ENCODE measurements at places on chromosomes 11 and 22.

DNA sequence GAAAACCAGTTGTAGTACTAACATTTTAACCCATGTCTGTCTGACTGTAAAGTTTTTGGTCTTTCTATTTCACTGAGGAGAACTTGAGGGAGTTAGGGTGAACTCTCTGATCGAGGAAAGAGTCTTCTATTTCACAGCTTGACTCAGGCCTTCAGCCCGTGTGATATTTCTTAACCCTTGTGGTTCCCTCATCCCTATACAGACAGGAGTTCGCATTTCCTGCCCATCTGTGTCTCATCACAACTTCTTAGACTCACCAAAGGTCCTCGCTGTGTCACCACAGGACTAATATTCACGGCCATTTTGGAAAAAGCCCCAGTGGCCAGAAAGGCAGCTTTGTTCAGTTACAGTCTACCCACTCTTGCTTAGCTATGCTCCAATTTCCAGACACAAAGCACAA, 172.8 kb downstream of the FAM181B start:
- no peak for DNase-seq

DNA sequence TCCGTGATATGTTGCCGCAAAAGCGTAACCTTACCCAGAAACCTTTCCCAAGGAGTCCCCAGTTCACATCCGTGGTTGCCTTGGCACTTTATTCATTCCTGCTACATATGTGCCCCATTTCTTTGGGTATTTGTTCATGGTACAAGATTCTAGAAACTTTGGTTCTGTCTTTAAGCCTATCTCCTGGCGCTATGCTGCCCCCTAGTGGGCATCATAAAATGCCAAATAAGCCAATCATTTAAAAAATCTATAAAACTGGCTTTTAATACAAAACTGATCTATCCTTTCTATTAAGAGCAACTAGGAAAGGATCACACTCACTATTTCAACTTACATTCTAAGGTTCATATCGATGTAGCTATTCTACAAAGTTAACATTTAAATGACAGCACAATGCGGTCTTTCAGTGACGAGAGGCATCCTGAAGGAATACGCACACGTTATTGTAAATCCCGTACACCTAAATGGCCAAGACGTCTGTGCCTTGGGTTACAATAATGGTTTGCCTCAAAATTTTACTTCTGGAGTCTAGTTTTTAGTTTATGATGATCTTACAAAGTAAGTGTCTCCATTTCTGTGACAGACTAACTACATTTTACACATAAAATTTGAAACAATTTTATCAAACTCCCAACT, 16.2 kb downstream of the PIWIL3 start:
- DNase-seq: peak; percentile 68

GRCh38 chr11:95074792-95075563, 8.3 kb downstream of the SRSF8 start:
- DNase-seq: no peak

DNA sequence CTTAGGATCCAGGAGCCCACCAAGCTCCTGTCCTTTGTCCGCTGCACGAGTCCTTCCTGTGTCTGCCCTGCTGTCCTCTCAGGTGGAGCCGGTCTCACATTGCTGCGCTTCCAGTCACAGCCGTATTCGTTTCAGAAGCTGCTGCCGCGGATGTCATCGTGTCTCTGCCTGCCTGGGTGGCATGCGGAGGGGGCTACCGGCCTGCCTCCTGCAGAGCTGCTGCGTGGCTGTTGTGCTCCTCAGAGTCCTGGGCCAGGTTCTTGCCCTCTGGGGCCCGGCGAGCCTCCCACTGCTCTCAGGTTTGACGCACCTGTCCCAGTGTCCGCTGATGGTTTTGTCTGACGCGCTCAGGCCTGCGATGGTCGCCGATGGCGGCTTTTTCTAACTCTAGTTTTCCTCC, 254.2 kb downstream of the TBC1D22A start:
- no peak for DNase-seq

GRCh38 chr11:72493426-72494108, 59.2 kb upstream of the CLPB start:
- no peak for DNase-seq

- DNase-seq: peak; percentile 11
Measured at GRCh38 chr11:18203723-18204122, 31.1 kb downstream of the MRGPRX4 start.

- DNase-seq: no peak
Measured at GRCh38 chr11:131817687-131818188, 447.3 kb downstream of the NTM start.

- no peak for DNase-seq
Measured at GRCh38 chr11:64204080-64204440, 2.5 kb upstream of the FERMT3 start.

GRCh38 chr22:28116219-28116673, 197.2 kb upstream of the PITPNB start:
- no peak for DNase-seq

GRCh38 chr11:86179646-86180064, 64.9 kb upstream of the EED start:
- no peak for DNase-seq

GRCh38 chr22:42432020-42432596, at the start of gene NFAM1:
Gene NFAM1, minus strand, starts transcription at chr22:42432403. Its CDS starts 46 bp downstream, at chr22:42432357.
- no peak for DNase-seq

GRCh38 chr11:118885831-118886565, 2.3 kb downstream of the CXCR5 start:
- DNase-seq: no peak

DNA sequence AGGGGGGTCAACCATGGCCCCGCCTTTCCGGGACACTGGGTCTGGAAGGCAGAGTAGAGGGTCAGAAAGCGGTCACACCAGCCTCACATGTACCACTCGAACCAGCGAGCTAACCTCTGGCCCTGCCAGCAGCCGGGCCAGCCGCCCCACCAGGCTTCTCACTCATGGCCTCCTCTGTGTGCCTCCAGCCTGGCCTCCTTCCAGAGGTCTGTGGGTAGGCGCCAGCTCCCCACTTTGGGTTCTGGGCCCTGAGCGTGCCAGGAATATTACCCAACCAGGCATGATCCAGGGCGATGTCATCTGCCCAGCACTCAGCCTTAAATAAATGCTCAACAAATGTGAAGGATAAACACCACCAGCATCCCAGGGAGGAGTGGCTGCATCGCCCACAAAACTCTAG, 5.8 kb downstream of the SCUBE1 start:
- DNase-seq: no peak

- peak; percentile 74 for DNase-seq
Measured at GRCh38 chr11:44556735-44557409, 8.6 kb upstream of the CD82 start.

DNA sequence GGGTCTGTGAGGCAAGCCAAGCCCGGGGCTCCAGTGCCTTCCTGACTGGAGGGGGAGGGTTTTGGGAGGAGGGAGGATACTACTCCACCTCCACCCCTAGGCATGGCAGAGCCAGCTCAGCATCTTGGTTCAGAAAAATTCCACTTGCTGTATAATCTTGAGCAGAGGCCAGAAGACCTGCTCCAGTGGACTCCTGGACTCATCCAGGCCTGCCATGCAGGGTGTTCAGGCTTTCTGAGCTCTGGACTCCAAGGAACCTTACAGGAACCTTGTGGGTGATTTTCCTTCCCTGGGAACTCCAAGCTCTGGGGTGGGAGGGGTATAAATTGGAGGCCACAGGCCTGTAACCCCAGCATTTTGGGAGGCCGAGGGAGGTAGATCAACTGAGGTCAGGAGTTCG, 9.4 kb downstream of the CSDC2 start:
- no peak for DNase-seq

- DNase-seq: no peak
Measured at GRCh38 chr11:69539416-69540117, 58.1 kb downstream of the LINC01488 start.

DNA sequence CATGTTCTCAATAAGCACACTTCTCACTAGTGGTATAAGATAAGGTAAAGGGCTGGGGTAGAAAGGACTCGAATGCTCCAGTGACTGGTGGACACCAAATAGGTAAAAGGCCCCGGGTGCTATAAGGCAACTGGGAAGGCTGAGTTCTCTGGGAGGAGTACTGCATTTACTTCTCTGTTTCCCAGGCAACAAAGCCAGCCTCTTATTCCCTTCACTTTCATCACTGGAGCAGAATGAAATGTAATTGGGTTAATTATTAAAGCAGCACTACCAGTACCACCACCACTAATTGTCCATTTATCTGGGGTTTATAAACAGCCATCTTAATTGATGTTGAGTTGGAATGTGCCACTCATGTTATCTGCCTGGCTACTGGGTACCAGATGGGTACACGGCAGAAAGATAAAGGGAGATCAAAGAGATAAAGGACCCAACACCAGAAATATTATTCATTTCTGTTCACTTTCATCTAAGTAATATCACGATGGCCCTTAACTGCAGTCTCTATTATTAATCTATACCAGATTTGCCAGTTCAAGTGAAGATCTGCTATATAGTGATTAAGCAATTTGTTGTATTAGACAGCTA, 94.4 kb upstream of the CHRM4 start:
- DNase-seq: no peak

DNA sequence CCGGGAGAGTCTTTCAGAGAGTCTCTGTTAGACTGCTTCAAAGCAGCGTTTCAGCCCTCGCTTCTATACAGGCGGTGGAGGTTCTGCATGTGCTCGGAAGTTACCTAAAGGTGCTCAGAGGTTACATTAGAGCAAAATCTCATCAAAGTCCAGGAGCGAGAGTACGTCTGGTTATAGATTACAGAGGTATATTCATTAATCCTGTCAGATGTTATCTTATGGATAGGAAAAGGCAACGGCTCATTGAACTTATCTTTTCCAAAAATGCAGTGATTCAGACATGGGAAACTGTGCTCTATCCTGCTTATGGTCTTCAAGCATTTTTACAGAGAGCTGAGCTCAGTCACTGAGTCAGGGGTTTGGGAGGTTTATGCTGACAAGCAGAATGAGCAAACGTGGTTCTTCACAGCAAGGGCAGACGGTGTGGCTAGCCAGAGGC, 9.1 kb upstream of the ZBED5 start:
- no peak for DNase-seq

- no peak for DNase-seq
Measured at GRCh38 chr11:11261629-11262028, 91.4 kb downstream of the CSNK2A3 start.
